Osteocyte (in vitro differentiated cells): ENCODE measurements at places on chromosomes 5 and 9. TPM values are rescaled to one million over a fixed set of nuclear protein-coding genes. Genes with fewer than 3 reads are reported as not detected.

Gene F12
- total RNA-seq, result 1.0 and 1.5 TPM in 2 replicates

Gene MUSK
- total RNA-seq, result not detected in 2 replicates

Gene OLFM1
- 0.83 and 1.3 TPM in 2 replicates for total RNA-seq

Gene HRCT1
- total RNA-seq, result 3.0 and 3.7 TPM in 2 replicates

Gene GPX8
- 139 and 154 TPM in 2 replicates for total RNA-seq

Gene SHOC1
- total RNA-seq, result not detected in 2 replicates

Gene BTNL3
- total RNA-seq, result not detected in 2 replicates

Gene KIF12
- total RNA-seq, result 0.47 and 0.64 TPM in 2 replicates

Gene C5orf58
- total RNA-seq, result not detected in 2 replicates

GRCh38 chr5:74919041-74919440 lies 52.9 kb upstream of the FAM169A start:
- H3K4me3 ChIP-seq, result no peak overlapping the region
- no peak overlapping the region for H3K27ac ChIP-seq
- peaks cover 8% of the 10 kb centered on the region for H3K4me1 ChIP-seq
- no peaks in the 10 kb centered on the region for H3K36me3 ChIP-seq
- no peaks in the 10 kb centered on the region for H3K27me3 ChIP-seq
- no peak for DNase-seq

- no peaks in the 10 kb centered on the region for H3K36me3 ChIP-seq
- no peak for DNase-seq
- H3K4me3 ChIP-seq, result no peak overlapping the region
- H3K27ac ChIP-seq, result no peak overlapping the region
Observed at GRCh38 chr9:72046630-72047456, 13.6 kb downstream of the C9orf57 start.

- no peak for DNase-seq
- no peaks in the 10 kb centered on the region for H3K36me3 ChIP-seq
- peak overlapping the region; percentile 73 for H3K4me3 ChIP-seq
- H3K27me3 ChIP-seq, result peaks cover 19% of the 10 kb centered on the region
- H3K4me1 ChIP-seq, result peaks cover 14% of the 10 kb centered on the region
Observed at GRCh38 chr5:102295534-102296177, 428 bp downstream of the SLCO4C1 start.

DNA sequence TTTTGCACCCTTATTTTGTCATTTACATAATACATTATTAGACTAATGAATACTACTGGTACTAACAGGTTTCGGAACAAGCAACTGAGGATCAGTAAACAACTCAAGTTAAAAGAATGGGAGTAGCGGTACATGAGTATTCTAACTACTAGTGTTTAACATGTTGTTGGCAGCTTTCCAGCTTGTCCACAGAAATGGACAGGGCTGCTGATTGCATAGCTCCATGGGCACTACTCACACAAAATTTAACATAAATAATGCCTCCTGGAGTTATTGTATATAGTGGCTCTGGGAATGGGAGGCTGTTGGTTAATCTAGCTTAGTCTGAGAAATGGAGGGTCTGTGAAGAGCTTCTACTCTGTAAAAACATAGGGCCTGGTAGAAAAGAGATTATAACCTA lies 6.7 kb downstream of the NCBP1 start:
- H3K4me1 ChIP-seq, result peaks cover 28% of the 10 kb centered on the region
- H3K4me3 ChIP-seq, result no peak overlapping the region
- H3K36me3 ChIP-seq, result peaks cover 14% of the 10 kb centered on the region
- DNase-seq, result no peak
- no peaks in the 10 kb centered on the region for H3K27me3 ChIP-seq

DNA sequence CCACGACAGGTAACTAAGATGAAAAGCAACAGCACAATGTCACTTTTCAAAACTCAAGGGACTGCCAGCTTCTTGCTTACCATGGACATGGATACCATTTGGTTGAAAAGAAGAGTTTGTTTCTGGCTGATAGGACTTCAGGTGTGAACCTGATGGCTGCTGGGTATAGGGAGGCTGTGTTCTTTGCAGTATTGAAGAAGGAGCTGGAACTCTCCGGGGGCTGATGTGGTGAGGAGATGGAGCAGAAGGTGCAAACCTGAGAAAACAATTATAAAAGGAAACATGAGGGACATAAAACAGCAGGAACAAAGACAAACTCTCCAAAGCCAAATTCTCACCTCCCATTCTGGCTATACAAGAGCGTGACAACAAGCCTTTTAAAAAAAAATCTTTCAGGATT lies 330.1 kb upstream of the RFX3 start:
- no peaks in the 10 kb centered on the region for H3K4me1 ChIP-seq
- no peak overlapping the region for H3K4me3 ChIP-seq
- no peak for DNase-seq
- H3K27ac ChIP-seq, result no peak overlapping the region

- no peaks in the 10 kb centered on the region for H3K27me3 ChIP-seq
- no peak overlapping the region for H3K4me3 ChIP-seq
- DNase-seq, result no peak
- peak overlapping the region; percentile 81 for H3K27ac ChIP-seq
- no peaks in the 10 kb centered on the region for H3K36me3 ChIP-seq
- peaks cover 29% of the 10 kb centered on the region for H3K4me1 ChIP-seq
Observed at GRCh38 chr5:160159991-160160792, 40.9 kb upstream of the PWWP2A start.

- DNase-seq, result no peak
- peaks cover 10% of the 10 kb centered on the region for H3K27me3 ChIP-seq
- H3K27ac ChIP-seq, result no peak overlapping the region
- peaks cover 3% of the 10 kb centered on the region for H3K4me1 ChIP-seq
- H3K4me3 ChIP-seq, result no peak overlapping the region
Observed at GRCh38 chr5:39270225-39270848, 51.0 kb upstream of the FYB1 start.

DNA sequence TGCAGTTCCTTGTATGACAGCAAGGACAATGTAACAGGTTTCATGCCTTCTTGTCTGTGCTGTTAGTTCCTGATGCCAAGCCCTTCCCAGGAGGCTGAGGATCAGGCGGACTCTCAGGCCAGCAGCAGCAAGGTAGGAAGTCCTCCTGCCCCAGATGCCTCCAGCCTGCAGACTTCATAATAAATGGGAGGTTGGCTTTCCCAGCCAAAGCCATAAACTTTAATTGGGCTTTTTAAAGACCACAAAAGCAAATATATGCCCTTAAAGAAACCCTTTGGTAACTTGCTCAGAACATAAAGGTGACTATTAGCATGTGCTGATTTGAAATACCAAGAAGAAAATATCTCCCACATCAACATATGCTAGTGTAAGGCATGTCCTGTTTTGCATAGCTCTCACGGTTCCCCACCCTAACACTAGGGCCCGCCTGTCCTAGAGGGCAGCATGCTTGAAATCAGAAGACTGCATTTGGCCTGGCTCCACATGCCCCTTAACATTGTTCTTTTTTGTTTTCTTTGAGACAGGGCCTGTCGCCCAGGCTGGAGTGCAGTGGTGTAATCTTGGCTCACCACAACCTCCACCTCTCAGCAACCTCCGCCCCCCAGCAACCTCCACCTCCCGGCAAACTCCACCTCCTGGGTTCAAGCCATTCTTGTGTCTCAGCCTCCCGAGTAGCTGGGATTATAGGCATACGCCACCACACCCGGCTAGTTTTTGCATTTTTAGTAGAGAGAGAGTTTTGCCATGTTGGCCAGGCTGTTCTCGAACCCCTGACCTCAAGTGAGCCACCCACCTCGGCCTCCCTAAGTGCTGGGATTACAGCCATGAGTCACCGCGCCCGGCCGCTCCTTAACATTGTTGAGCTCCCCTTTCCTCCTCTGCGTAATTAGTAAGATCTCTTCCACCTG lies 44.6 kb upstream of the FCN1 start:
- peak; percentile 75 for DNase-seq
- H3K4me1 ChIP-seq, result no peaks in the 10 kb centered on the region
- H3K4me3 ChIP-seq, result no peak overlapping the region
- no peaks in the 10 kb centered on the region for H3K27me3 ChIP-seq

DNA sequence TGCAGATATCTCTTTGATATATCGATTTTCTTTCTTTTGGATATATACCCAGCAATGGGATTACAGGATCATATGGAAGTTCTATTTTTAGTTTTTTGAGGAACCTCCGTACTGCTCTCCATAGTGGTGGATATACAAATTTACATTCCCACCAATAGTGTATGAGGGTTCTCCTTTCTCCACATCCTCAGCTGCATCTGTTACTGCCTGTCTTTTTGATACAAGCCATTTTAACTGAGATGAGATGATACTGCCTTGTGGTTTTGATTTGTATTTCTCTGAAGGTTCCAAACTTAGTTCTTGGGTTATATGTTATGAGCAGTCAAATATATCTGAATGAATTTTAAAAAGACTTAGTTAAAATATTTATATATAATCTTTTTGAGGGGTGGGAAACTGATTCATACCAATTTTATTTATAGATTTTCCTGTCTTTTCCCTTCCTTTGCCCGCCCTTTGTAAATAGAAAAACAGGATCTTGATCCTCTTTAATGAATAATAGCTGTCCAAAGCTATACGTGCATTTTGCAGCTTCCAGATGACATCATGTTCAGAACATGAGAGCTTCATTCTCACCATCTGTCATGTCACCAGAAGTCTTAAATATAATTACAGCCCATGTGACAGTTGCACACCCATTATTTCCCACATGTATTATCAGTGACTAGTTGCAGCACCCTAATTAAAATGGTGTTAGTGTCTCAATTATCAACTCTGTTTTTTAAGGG lies 6.2 kb upstream of the ARHGEF28 start:
- DNase-seq, result no peak
- H3K4me3 ChIP-seq, result no peak overlapping the region
- no peaks in the 10 kb centered on the region for H3K36me3 ChIP-seq
- no peaks in the 10 kb centered on the region for H3K27me3 ChIP-seq
- peaks cover under 1% of the 10 kb centered on the region for H3K4me1 ChIP-seq

- no peak overlapping the region for H3K27ac ChIP-seq
- H3K27me3 ChIP-seq, result no peaks in the 10 kb centered on the region
- no peak for DNase-seq
- H3K4me1 ChIP-seq, result no peaks in the 10 kb centered on the region
Observed at GRCh38 chr5:25963251-25964008, 1075.0 kb downstream of the CDH9 start.

DNA sequence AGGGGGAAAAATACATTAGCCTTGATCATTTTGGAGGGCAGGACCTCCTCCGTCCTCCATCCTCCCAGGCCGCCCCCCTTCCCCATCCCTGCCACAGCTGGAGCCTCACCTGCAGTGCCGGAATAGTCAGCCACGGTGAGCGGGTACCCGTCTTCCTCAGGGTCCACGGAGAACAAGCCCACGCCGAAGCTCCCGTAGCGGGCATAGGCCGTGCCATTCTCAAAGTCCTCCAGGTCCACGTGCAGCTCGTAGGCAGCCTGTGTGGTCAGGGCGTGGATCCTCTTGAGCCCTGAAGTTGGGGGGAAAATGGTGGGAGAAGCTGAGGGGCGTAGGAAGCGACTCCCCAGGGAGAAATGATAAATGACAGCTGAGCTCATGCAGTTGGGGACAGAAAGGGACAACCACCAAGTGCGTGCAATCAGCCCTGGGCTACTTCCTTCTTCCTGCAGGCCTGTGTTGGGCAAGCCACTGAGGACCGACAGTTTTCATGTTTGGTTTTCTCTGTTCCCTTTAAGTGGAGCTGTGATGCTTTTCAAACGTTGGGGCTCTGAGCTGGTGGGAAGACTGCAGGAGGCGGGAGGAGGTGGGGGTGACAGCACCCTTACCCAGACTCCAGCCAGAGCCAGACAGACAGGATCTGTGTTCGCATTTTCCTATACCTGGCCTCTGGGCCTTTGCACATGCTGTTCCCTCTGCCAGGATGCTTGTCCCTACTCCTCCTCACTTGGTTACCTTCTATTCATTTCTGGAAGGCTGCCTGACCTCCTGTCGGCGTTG lies 8.7 kb upstream of the QRFP start:
- no peak overlapping the region for H3K4me3 ChIP-seq
- no peaks in the 10 kb centered on the region for H3K4me1 ChIP-seq
- H3K27ac ChIP-seq, result no peak overlapping the region

GRCh38 chr9:137454145-137454596 lies 5.0 kb downstream of the NSMF start:
- no peak overlapping the region for H3K27ac ChIP-seq
- no peak overlapping the region for H3K4me3 ChIP-seq
- H3K36me3 ChIP-seq, result peaks cover 3% of the 10 kb centered on the region
- peaks cover 29% of the 10 kb centered on the region for H3K4me1 ChIP-seq

GRCh38 chr5:39208471-39208870 lies 10.9 kb downstream of the FYB1 start:
- no peak overlapping the region for H3K4me3 ChIP-seq
- no peak for DNase-seq
- no peaks in the 10 kb centered on the region for H3K4me1 ChIP-seq
- H3K27me3 ChIP-seq, result no peaks in the 10 kb centered on the region

DNA sequence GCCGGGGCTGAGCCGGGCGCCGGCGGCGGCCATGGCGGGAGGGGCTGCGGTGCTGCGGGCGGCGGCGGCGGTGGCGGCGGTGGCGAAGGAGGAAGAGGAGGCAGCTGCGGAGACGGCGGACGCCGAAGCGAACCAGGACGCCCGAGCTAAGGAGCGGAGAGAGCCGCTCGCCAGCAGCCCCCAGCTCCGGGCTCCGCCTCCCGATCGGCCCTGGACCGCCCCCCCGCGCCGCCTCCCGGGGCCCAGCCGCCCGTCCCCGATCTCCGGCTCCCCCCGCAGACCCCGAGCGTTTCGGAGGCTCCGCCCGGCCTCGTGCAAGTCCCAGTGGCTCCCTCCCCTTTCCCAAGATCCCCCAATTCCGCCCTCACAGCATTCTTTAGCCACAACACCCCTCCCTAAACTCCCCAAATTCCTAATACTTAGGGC lies at the start of gene ASTN2:
Gene ASTN2 (minus strand): TSS at position 152 of the 426 bp plus-strand sequence. CDS start 119 bp downstream, at position 33.
- DNase-seq, result no peak
- H3K36me3 ChIP-seq, result no peaks in the 10 kb centered on the region
- H3K27me3 ChIP-seq, result peaks cover 38% of the 10 kb centered on the region
- no peak within 1 kb of the TSS for H3K27ac ChIP-seq
- peak within 1 kb of the TSS; percentile 64 for H3K4me3 ChIP-seq
- H3K4me1 ChIP-seq, result peaks cover 7% of the 10 kb centered on the region

DNA sequence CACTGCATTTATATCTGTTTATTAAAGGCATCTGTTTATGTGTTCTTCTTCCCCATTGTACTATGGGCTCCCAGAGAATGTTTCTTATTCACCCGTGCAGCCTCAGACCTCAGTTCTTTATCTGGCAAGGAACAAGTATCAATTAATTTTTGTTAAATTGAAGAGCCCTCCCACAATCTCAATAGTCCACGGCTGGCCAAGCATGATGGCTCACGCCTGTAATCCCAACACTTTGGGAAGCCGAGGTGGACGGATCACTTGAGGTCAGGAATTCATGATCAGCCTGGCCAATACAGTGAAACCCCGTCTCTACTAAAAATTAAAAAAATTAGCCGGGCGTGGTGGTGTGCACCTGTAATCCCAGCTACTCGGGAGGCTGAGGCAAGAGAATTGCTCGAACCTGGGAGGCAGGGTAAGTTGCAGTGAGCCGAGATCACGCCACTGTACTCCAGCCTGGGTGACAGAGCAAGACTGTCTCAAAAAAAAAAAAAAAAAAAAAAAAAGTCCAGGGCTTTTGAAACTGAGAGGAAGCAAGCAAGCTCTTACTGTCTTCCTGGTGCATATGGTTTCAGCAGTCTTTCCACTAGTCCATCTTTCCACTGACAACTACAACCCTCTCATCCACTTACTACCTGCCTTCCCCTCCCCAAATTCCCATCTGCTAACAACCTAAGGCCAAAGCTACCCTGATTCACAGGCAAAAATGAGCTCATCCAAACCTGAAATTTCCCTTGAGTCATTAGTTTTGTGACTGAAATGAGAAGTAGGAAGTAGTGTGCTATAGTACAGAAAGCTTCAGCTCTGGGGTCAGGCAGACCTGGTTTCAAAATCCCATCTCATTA lies 2.3 kb upstream of the HK3 start:
- H3K27ac ChIP-seq, result no peak overlapping the region
- no peak overlapping the region for H3K4me3 ChIP-seq
